ENCODE measurements at places on chromosomes 2 and 18. TPM values are rescaled to one million over a fixed set of nuclear protein-coding genes. Genes with fewer than 3 reads are reported as not detected.

Gene FBXO15
- 1.3 TPM for total RNA-seq

Gene RPL31
- 2,359 TPM for total RNA-seq

Gene LINC00305
- not detected for total RNA-seq

Gene SRD5A2
- not detected for total RNA-seq

Gene VWC2L
- total RNA-seq = not detected

Gene MARCHF4
- not detected for total RNA-seq

Gene DLX2
- total RNA-seq = 0.16 TPM

Gene CLEC4F
- not detected for total RNA-seq

Gene ZNF521
- 0.30 TPM for total RNA-seq

Gene NFATC1
- 66.0 TPM for total RNA-seq

DNA sequence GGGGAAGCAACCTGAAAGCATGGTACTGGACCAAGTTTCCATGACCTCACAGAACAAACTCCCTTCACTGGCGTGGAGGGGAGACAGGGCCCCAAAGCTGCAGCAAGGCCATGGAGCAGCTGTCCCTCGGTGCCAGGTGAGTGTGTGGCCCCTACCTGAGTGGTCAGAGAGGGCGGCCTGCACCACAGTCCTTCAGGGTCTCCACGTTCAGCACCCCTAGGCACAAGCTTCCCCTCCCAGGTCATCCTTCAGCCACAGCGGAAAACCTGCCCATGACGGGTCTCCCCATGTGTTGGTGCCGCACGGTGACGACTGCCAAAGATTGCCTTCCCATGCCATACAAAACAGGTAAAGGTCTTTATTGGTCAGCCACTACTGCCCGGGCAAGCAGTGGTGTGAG is 201.6 kb downstream of the MGAT5 start:
- DNase-seq = peak; percentile 18

DNA sequence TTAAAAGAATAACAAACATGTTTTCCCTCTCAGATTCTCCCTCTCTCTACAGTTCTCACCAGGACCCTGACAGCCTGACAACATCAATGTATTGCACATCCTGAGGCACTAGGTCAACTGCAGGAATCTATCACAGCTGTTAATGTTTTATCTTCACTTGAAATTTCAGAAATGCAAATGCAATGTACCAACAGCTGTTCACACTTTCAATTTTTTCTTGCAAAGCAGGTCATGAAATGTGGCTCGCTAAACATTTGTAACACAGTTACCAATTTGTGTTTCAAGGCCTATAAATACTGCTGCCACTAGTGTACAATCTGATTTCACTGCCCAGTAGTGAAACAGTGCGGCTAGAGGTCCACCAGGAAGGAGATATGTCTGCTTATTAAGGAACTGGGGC is 147.8 kb downstream of the EXOC6B start:
- no peak for DNase-seq

- no peak for DNase-seq
Observed at GRCh38 chr2:40450796-40451430, 977 bp downstream of the SLC8A1 start.

DNA sequence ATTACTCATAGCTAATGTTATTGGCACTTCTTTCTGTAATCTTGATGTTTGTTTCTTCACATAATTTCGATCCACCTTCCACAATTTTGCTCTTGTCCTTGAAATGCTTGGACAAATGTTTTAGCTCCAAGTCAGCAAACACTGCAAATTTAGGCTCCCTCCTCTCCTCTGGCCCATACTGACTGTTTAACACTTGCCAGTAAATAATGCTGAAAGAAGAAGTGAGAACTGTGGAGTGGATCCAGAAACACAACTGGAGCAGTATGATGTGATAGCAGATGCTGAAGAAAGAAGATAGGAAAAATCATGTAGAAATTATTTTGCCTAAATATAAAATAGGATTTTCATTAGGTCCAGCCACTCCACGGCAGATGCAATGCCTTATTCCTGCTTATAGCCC is 415.0 kb upstream of the GYPC start:
- DNase-seq = no peak

DNA sequence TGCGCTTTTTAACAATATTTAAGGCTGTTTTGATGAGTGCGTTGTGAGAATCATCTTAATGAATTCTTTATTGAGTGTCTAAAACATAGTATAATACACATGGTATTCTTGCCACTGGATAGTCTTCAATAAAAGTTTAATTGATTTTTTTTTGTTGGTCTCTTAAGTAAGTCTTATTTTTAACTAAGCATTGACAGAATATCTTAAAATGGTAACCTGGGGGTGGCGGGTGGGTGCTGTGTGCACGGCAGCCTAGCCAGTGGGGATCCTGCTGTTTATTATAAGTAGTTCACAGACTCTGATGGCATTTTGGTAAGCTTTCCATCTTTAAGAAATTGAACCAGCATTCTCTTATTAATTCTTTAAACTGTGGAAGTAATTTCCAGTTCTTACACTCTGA is 6.0 kb downstream of the SOX11 start:
- DNase-seq = no peak

- no peak for DNase-seq
Observed at GRCh38 chr2:27322301-27322765, 564 bp downstream of the MPV17 start.

- DNase-seq = no peak
Observed at GRCh38 chr18:9417073-9417851, 58.1 kb upstream of the RALBP1 start.

DNA sequence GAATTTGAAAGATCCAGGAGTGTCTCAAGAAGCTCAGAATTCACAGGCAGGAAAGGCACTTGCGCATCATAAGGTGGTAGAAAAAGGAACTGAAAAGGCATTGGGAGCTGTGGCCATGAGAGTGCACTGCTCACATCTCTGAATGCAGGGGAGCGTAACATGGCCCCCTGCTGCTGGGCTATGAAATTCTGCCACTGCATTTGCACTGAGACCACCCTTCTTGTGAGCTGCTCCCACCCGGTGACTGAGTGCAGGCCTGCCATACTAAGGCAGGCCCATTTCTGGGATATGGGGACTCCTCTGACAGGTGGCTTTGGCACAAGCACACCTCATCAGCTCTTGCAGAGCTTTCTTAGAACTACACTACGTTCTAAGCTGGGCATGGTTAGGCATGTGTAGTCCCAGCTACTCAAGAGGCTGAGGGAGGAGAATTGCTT is 25.3 kb upstream of the STARD7 start:
- no peak for DNase-seq

DNA sequence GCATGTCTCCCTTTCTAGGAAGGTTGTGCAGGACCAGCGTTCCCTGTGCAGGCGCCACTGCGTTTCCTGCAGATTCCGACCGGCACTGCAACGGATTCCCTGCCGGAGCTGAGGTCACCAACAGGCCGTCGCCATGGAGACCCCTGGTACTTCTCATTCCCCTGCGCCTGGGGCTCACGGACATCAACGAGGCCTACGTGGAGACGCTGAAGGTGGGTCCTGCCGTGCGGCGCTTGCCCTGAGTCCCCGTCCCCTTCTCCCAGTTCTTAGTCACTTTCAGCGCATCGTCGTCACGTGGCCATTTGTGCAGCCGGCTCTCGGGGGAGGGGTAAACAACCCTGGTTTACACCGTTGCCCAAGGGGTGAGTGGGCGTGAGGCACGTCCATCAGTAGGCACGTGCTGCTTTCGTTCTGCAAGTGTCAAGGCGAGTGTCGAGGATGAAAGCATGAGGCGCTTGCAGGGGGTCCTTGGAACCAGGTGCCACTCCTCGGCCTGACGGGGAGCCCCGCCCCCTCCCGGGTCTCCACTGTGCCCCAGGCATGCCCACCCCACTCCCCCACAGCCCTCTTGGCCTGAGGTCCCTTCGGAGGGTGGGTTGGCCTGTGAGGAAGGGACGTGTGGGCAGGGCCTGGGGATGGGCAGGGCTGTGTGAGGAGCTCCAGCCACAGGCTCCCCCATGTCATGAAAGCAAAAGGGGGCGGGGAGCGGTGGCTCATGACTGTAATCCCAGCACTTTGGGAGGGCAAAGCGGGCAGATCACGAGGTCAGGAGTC is 19.8 kb downstream of the DTYMK start:
- no peak for DNase-seq

- no peak for DNase-seq
Observed at GRCh38 chr18:57833441-57834101, 30.5 kb upstream of the ATP8B1 start.

DNA sequence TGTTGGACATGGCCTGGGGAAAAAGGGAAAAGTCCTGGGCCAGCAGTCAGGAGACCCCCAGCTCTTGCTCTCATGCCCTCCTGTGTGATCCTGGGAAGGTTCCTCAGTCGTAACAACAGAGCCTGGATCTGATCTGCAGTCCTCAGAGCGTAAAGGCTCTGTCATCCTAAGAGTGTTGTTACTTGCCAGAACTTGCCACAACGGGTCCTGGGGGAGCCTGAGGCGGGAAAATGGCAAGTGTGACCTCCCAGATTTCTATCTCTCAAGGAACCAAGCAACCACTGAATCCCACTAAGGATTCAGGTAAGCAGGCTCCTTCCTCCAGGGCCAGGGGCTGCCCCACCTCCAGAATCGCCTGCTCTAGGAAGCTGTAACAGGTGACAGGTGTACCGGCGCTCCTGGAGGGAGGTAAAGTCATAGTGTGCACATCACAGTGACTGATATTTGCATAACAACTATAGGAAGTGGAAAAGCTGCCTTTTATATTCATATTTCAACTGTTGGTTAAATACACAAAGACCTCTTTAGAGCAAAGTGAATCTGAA is 18.4 kb downstream of the HS1BP3 start:
- no peak for DNase-seq

GRCh38 chr18:62460851-62461300 is 61.9 kb upstream of the ZCCHC2 start:
- DNase-seq = no peak

- no peak for DNase-seq
Observed at GRCh38 chr2:185785156-185785555, 46.6 kb downstream of the FSIP2 start.

DNA sequence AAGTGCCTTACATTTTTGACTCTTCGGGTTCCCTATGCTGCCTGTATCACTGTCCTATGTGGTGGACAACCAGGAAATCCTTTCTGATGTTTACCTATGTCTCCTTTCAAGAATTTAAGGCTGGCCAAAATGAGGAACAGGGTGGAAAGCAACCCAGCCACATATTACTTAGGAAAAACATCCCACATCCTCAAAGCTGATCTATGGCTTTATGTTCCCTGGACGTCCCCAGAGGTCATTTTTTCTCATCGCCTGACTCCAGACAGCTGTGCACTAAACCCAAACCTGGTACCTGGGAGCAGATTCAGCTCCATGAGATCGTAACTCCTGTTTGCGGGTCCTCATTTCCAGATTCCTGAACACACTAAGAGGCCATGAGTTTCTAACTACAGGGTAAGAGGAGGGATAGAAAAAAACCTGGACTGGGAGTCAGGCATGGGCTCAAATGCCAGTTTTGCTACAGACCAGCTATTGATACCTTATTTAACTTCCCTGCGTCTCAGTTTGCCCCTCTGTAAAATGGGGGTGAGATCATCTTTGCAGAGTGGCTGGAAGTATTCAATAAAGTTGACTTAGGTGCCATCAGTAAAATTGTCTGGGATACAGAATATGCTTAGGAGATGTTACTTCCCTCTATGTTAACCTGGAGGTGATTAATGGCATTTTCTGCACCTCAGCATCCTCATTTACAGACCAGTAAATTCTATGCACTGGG is 70.8 kb downstream of the TNS1 start:
- DNase-seq = no peak

GRCh38 chr2:192159736-192160135 is 35.0 kb downstream of the TMEFF2 start:
- no peak for DNase-seq

DNA sequence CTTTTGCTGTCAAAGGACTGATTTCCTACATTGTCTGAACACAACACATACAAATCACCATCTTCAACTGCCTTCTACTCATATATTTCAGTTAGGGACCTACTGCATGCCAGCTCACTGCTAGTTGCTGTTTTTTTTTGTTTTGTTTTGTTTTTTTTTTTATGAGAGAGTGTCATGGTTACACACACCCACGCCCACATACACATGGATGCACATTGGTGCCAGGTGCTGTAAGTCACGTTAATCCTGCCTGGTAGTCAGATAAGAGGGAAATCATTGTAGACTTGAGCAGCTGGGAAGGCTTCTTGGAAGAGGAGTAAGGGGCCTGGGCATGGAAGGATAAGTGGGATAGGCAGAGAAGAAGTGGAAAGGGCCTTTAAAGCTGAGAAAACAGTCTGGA is 209.9 kb downstream of the TDRD15 start:
- no peak for DNase-seq

GRCh38 chr2:26536371-26537068 is 58.6 kb upstream of the OTOF start:
- no peak for DNase-seq

- DNase-seq = no peak
Observed at GRCh38 chr2:115833196-115833595, 1390.8 kb downstream of the DPP10 start.

DNA sequence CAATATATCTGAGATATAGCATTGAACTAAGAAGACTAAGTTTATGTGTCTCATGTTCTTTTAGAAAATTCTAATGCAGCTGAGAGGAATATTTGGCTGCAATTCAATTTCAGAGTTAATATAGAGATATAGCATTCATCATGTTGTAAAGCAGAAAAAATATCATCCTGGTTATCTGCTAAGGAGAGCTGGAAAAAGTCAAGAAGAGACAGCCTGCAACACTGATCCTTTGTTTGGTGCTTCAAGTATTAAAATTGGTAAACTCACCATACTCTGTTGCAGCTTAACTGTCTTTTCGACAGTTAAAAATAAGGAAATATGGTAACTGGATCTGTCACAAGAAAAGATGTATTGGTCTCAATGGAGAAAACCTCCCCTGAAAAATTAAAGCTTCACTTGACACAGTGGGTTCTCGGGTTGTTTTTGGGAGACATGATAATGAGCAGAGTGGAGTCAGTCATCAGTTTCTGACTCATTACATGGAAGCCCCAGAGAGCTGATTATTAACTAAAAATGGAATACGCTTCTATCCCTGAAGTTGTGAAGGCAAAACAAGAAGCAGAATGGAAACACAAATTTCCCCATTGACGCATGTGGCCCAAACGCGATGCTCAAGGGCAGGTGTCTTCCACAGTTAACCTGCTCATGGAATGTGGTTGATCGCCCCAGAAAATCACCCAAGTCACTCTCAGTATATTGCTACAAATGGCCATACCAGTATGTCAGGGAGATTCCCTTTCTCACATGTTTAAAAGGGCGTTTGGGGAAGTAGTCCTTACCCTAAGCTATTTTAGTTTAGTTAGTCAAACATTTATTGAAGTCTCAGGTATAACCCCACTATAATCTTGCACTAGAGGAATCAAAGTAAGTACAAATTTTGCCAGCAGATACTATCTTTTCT is 8.2 kb downstream of the BCL2 start:
- DNase-seq = no peak

DNA sequence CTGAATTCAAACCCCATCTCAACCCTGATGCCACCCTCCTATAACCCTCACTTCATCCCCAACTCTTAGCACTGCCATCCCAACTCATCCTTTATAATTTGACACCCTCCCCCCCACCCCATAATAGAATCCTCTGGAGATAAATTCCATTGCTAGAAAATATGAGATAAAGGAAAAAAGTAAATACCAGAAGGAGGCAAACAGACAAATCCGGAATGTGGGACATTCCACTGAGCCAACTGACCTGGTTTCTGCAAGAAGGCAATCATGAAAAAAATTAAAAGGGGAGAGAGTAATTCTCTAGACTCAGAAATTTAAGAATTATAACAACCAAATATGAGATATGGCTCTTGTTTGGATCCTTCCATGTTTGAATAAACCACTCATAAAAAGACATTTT is 132.4 kb downstream of the CYP26B1 start:
- no peak for DNase-seq
